Dermis microvascular lymphatic vessel endothelial cell (primary cell): ENCODE measurements at places on chromosomes 13 and 19. TPM values are rescaled to one million over a fixed set of nuclear protein-coding genes. Genes with fewer than 3 reads are reported as not detected.

- no peak for DNase-seq
Observed at GRCh38 chr13:52896827-52897659, 48.6 kb upstream of the PCDH8 start.

GRCh38 chr13:31011193-31011860 lies 78.9 kb downstream of the TEX26 start:
- no peak for DNase-seq

DNA sequence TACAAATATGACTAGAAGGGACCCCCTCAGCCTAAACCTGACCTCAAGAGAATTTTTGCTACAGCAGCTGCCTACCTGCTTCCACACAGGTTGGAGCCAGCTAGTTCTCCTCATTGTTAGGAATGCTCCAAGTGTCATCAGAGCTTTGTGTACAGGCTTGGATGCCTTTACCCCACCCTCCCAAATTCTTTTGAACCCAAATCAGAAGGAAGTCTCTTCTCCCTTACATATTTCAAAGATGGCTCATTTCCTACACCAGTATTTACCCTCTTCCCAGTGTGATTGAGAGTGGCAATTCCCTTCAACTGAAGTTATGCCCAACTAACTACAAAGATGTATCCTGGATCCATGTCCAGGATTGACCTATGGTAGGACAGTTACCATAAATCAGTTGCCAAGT lies 323.2 kb downstream of the OXGR1 start:
- no peak for DNase-seq

DNA sequence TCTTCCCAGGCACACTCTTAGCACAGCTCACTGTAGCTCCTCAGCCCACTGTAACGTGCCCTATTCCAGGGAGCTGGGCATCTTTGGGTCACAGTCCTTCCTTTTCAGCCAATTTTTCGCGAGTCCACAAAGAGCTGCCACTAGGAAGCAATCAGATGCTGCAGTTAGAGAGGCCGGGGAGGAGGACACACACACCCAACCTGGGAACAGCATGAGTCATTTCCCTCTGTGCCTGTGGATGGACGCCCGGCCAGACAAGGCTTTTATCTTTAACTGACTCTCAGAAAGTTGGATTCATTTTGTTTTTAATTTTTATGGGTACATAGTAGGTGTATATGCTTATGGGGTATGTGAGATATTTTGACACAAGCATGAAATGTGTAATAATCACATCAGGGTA lies 918.6 kb downstream of the UQCRFS1 start:
- peak; percentile 66 for DNase-seq

DNA sequence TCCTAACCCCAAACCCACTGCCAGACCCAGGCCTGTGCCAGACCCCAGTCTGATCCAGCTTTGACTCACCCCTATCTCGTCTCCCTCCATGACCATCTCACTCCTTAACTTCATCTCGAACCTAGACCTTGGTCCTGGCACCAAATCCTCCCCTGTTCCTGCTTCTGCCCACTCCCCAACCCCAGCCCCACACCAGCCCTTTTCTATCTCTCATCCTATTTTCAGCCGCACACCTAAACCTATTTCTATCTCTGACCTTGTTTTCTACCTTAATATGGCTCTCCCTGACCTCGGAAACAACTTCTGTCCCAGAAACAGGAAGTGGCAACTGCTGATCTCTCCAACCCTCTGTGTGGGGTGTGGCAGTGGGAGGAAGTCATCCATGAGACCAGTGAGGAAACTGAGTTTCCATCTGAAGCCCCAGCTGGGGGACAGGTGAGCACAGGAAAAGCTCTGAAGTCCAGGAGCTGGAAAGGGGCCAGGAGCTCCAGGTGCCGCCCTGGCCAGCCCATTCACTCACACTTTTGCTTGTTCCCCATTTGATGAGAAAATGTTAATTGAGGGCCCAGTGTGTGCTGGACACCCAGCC lies 13.7 kb downstream of the PTH2 start:
- DNase-seq: no peak

DNA sequence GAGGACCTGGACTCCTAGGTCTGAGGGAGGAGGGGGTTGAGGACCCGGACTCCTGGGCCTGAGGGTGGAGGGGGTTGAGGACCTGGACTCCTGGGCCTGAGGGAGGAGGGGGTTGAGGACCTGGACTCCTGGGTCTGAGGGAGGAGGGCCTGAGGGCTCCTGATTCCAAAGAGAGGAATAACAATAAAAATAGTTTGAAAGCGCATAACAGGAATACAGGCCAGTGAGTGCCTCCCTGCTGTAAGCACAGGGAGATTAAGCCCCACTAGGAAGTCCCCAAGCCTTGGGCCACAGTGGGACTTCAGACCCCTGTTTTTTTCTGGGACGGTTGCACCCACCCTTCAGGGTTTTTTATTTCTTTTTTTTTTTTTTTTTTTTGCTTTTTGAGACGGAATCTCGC lies 1.2 kb upstream of the SBK2 start:
- DNase-seq: no peak

DNA sequence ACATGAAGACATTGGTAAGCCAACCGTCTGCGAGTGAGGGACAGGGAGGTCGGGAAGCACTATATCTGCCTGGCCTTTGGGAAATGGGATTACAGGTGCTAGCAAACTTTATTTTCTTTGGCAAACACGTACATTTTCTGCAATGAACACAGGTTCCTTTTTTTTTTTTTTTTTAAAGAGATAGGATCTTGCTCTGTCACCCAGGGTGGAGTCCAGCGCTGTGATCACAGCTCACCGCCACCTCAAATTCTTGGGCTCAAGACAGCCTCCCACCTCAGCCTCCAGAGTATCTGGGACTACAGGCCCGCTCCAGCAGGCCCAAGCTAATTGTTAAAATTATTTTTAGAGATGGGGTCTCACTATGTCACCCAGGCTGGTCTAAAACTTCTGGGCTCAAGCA lies 24.2 kb downstream of the ELAVL1 start:
- no peak for DNase-seq

- peak; percentile 96 for DNase-seq
Observed at GRCh38 chr19:3459089-3459881, 21.0 kb downstream of the SMIM24 start.

IZUMO4 gene
- total RNA-seq: 0.76 and 0.77 TPM in 2 replicates

KLK2 gene
- not detected in 2 replicates for total RNA-seq

SSC5D gene
- total RNA-seq: under 0.01 and 0.13 TPM in 2 replicates

CYP2A7 gene
- not detected in 2 replicates for total RNA-seq
